ENCODE measurements at places on chromosomes 2 and 18. TPM values are rescaled to one million over a fixed set of nuclear protein-coding genes. Genes with fewer than 3 reads are reported as not detected.

Gene NAT8
- total RNA-seq = not detected

Gene C2orf15
- total RNA-seq = 6.2 TPM

Gene CHAC2
- 10.7 TPM for total RNA-seq

Gene C1QL2
- total RNA-seq = 0.81 TPM

All from H9 (cell line).